ENCODE measurements at places on chromosomes 13 and 19. TPM values are rescaled to one million over a fixed set of nuclear protein-coding genes. Genes with fewer than 3 reads are reported as not detected.

The SHANK1 gene
- total RNA-seq, result not detected

The ZNF471 gene
- 4.0 TPM for total RNA-seq

The ZNF737 gene
- 30.9 TPM for total RNA-seq

The TEX26 gene
- total RNA-seq, result not detected

The COMP gene
- not detected for total RNA-seq

The DMRTC2 gene
- not detected for total RNA-seq

The FUT1 gene
- total RNA-seq, result 0.22 TPM

The SIGLEC5 gene
- not detected for total RNA-seq

The NLRP5 gene
- not detected for total RNA-seq

The DHDH gene
- 2.6 TPM for total RNA-seq

The CACNG8 gene
- total RNA-seq, result not detected

The PODNL1 gene
- total RNA-seq, result 1.2 TPM

The ACOD1 gene
- not detected for total RNA-seq

The KL gene
- total RNA-seq, result 0.64 TPM

The LILRB2 gene
- 0.57 TPM for total RNA-seq

The ACP7 gene
- not detected for total RNA-seq

The ATP12A gene
- total RNA-seq, result not detected

The ATP8B3 gene
- 18.6 TPM for total RNA-seq

The TNFSF13B gene
- total RNA-seq, result 11.8 TPM

The MADCAM1 gene
- total RNA-seq, result 1.0 TPM

The IGSF23 gene
- not detected for total RNA-seq

The IL17D gene
- not detected for total RNA-seq

The SPC24 gene
- 63.0 TPM for total RNA-seq

The TBC1D17 gene
- total RNA-seq, result 51.3 TPM

The DNAAF3 gene
- 0.65 TPM for total RNA-seq

The TSSK6 gene
- total RNA-seq, result 5.8 TPM

The ZNF525 gene
- total RNA-seq, result 29.1 TPM

The CEACAM4 gene
- total RNA-seq, result not detected

The GSK3A gene
- total RNA-seq, result 42.2 TPM

The NOTCH3 gene
- 0.22 TPM for total RNA-seq

The GADD45B gene
- 85.4 TPM for total RNA-seq

The RNF225 gene
- 0.94 TPM for total RNA-seq

The SLC10A2 gene
- not detected for total RNA-seq

The SUGP1 gene
- 70.6 TPM for total RNA-seq

The KCTD4 gene
- total RNA-seq, result not detected

All from activated naive CD8-positive, alpha-beta T cell treated with anti-CD3 and anti-CD28 coated beads, Interleukin-2, amount 10 ng/mL, durations not matched to agents 7 days and 5 days (primary cell).